ENCODE measurements at places on chromosomes 16 and 17.
A peak's percentile ranks its signal among the peaks of the same experiment; 100 is the strongest.

GRCh38 chr16:8677481-8677880 is 3.1 kb downstream of the ABAT start:
- DNase-seq: no peak

- no peak for DNase-seq
These were observed 8.4 kb downstream of the PMP22 start for GRCh38 chr17:15256689-15257088.

DNA sequence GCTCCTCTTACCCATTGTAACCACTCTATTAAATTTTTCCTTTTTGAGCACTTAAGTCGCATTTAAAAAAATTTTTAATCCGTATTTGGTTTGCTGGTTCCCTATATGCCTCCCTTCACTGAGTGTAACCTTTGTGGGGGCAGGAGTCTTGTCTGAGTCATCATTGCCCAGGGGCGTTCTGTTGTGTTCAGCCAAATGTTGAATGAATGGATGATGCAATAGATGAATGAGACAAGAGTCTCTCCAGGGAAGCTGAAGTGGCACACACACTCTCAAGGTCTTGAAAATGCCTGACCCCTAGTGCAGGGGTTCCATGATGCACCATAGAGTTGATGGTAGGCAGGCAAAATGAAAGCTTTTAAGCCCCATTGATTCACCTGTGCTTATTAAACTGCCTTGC is 123.0 kb upstream of the RBFOX1 start:
- DNase-seq: no peak

- DNase-seq: no peak
These were observed 629.7 kb upstream of the KIF2B start for GRCh38 chr17:53193044-53193443.

DNA sequence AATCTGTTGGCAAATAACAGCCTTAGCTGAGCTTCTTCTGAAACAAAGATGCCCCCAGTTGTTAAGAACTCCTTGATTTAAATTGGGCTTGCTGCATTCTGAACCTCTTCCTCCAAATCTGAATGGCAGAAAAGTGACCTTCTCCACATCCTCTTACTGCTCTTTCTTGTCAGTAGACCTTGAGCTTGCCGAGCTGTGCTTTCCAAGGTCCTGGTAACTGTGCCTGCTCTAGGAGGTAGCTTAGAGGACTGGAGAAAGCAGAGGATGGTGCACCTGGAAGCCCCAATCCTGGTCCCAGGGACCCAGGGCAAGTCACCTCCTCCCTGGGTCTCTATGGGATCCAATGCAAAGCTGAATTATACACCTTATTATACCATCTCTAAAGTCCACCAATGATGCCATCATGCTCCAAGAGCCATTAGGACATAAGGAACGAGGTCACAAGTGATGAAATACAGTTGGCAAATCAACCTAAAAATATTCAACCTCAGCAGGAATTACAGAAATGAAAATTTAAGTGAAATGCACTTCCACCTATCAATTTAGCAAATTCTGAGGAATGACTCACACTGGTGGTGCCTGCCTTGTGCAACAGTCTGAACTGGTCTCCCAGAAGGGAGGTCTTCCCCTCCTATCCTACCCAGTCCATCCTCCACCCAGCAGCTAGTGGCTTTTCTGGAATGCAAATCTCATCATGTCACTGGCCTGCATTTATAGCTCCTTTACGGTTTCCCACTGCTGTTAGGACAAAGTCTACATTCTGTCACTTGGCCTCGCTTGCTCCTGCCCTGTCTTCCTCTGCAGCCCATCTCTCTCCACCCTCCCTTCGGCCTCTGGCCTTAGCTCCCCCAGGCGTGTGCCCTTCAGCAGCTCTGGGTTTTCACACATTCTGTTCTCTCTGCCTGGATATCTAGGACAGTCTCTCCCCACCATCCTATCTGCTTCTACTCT is 36.6 kb downstream of the TOM1L2 start:
- no peak for DNase-seq

DNA sequence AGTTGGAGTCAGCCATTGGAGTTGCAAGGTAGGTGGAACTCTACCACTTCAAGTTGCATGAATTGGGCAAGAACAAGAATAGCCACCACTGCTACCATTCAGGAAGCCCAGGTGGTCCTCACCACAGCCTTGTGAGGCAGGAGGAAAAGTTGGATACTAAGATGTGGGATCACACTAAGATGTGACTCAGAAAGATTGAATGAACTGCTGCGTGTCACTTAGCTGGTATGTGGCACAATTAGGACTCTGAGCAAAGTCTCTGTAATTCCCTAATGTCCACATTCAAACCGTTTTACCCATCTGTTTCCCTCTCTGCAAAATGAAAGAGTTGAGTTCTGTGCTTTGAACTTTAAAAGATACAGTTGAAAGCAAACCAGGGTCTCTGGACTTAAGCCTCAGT is 44.7 kb upstream of the HS3ST3A1 start:
- DNase-seq: no peak

- peak; percentile 26 for DNase-seq
These were observed 4.0 kb downstream of the MYBBP1A start for GRCh38 chr17:4551141-4551540.
